ENCODE measurements at places on chromosomes 6 and 20.

- DNase-seq, result no peak
Measured at GRCh38 chr6:157076451-157076822, 246.9 kb downstream of the TMEM242 start.

- no peak for DNase-seq
Measured at GRCh38 chr6:83574783-83575182, 62.4 kb downstream of the PRSS35 start.

GRCh38 chr6:388202-388903 lies 3.2 kb upstream of the IRF4 start:
- DNase-seq, result no peak

- DNase-seq, result no peak
Measured at GRCh38 chr6:150767161-150767560, 98.3 kb upstream of the MTHFD1L start.

- DNase-seq, result no peak
Measured at GRCh38 chr20:56634735-56635385, 5.8 kb downstream of the TFAP2C start.

DNA sequence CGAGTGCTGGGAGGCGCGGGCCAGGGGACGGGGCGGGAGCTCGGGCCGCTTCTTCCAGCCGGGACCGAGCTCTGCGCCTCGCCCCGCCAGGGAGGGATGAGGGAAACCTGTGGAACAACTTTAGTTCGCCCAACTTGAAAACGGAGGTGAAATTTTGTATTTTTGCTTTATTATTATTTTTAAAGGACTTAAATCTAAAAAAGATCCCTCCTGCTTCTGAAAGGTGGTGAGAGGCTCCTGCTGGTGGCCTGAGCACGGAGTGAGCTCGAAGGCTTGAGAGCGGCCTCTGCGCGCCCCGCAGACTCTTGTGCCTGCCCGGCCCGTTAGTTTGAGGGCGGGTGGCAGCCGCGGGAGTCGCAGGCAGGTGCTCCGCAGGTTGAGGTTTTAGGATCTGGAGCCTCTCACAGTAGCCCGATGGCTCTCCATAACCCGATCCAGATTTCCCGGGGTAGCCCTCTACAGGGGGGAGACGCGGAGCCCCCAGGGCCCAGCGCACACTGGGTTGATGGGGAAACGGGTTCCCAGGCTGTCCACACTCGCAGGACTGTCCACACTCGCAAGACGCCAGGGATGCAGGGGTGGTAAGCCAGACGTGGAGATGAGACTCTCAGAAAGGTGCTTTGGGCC lies 46.2 kb upstream of the SUPT3H start:
- no peak for DNase-seq

- DNase-seq, result no peak
Measured at GRCh38 chr6:98529364-98529763, 305.0 kb upstream of the POU3F2 start.

DNA sequence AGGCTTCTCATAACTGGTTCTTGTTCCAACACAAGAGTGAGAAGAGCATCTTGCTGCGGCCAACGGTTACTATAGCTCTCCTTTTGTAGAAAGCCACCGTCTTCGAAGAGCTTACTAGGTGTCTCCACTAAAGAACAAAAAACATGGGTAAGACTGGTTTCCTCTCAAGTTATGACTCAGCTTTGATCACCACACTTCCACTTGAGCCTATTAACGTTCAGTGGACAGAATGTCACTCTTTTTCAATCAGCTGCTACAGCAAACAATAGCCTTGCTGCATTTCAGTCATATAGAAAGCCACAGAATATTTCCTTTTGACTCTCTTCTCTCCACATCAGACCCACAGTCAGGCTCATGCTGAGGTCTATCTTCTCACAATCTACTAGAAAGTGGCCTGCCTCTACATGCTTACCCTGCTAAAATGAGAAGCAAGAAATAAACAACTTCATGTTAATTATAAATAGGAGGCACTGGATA lies 243.5 kb upstream of the PREP start:
- no peak for DNase-seq

DNA sequence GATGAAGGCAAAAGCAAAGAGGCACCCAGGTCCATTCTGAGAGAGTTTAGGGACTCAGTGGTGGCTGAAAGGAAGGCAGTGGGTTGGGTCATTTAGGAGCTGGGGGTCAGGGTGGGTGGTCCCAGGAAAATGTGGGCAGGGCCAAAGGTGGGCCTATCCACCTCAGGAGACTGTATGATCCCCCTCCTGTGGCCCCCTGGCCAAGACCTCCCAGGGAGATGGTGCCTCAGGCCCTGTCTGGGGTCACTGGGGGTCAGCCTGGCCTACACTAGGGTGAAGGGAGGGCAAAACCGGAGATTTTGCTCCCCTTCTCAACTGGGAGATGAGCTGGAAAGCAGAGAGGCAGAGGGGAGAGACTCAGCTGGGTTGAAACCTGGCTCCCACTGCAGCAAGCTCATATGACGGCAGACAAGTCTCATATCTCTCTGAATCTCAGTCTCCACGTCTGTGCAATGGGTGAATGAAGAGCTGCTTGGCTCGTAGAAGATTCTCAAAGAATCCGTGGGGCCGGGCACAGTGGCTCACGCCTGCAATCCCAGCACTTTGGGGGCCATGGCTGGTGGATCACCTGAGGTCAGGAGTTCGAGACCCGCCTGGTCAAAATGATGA lies 11.5 kb upstream of the BAK1 start:
- DNase-seq, result no peak

DNA sequence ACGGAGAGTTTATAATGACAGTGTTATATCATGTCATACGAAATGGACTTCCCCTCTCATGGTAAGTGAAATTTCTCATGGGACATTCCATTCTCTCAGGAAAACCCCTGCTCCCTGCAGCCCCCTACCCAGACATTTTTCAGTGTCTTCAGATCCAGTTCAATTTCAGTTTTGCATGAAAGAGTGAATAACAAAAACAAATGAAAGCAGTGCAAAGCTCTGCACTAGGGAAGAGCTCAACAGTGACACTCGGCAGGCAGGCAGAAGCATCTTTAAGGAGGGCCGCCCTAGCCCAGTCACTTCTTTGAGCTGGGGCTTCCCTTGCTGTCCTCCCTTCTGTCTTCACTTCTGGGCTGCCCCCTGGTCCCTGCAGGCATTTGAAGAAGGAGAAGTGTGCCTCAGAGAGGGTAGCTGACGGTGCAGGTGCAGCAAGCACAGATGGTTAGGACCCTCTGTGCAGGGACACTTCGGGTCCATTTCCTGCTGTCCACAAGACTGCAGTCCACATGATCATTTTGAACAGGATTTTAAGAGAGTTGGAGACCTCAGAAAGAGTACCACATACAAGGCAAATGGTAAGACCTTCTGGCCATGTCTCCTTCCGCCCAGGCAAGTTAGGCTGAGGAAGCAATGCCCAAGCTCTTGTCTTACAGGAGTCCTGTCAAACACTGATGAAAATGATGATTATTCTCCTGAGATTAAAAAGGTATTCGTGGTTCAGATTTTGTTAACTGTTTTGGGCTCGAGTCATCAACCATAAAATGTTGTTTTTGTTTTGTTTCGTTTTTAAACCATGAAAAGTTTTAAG lies 5.4 kb upstream of the DUSP22 start:
- no peak for DNase-seq

GRCh38 chr20:20425823-20426654 lies 58.1 kb downstream of the INSM1 start:
- no peak for DNase-seq
